ENCODE measurements at places on chromosomes 5 and 9.
A peak's percentile ranks its signal among the peaks of the same experiment; 100 is the strongest.

DNA sequence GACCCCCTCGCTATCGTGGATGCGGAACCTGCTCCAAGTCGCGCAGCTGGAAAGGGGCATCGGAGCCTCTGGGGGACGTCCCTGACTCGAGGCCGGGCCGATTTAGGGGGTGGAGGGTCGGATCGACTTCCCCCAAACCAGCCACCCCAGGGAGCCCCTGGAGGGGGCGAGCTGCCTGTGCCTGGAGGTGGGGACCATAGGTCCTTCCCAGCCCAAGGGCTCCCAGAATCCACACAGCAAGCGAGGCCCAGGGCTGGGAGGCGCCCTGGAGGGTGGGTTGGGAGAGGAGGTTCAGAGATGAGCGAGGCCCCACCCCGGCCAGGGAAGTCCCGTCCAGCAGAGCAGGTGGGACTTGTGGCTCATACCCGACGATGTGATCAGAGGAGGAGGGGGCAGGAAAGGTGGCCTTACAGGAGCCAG lies 147.6 kb downstream of the GAPVD1 start:
- DNase-seq: no peak

DNA sequence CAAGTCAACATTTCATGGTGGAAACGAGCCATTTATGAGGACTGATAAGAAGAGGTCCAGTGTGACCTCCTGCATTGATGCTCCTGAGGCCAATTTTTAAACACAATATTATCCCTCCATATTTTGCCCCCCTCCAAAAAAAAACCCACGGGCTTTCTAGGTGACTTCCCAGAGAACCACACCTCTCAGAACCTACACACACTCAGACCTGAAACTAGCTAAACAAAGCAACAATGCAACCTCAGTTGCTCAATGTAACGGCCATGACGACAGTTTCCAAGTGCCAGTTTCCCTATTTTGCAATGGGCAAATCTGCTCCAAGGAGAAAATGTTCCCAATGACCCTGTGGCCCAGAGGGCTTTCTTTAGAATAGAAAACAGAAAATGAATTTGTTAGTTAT lies 3.5 kb downstream of the NRG2 start:
- no peak for DNase-seq

- no peak for DNase-seq
Measured at GRCh38 chr5:90097082-90097477, 312.5 kb downstream of the CETN3 start.

- DNase-seq: no peak
Measured at GRCh38 chr9:75235632-75236031, 147.3 kb downstream of the OSTF1 start.

DNA sequence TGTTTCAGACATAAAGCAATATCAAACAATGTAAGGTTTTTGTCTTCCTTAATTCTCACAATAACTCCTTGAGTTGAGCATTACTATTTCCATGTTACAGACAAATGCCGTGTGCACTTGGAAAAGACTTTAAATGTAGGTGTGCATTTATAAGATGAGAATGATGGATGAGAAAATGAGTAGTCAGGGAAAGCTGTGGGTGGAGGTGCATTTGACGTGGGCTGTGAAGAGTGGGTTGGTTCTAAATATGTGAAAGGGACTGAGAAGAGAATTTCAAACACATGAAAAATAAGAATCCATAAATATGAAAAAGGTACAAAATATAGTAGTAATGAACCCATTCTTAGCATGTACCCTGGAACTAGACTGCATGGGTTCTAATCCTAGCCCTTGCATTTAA lies 171.6 kb upstream of the PPP2R2B start:
- DNase-seq: no peak

DNA sequence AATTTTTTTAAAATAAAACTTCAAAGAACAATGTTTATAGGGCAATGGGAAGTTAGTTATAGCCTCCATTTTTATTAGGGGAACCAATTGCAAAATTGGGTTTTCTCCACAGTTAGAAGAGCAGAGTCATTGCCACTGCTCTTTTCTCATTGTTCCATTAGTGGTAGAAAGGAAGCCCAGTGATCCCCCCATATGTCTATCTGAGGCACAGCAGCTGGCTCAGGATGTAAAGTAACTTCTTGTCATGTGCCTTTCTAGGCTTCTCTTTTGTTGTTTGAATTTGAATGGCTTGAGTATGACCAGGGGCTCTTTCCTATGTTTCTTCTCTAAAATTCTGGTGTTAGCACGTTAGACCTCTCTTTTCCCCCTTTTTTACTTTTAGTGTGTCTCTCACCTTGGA lies 61.2 kb downstream of the UBAP1 start:
- DNase-seq: no peak

- DNase-seq: peak; percentile 52
Measured at GRCh38 chr9:23375511-23375910, 450.5 kb downstream of the ELAVL2 start.

- DNase-seq: no peak
Measured at GRCh38 chr9:119509291-119509905, 140.2 kb upstream of the BRINP1 start.

DNA sequence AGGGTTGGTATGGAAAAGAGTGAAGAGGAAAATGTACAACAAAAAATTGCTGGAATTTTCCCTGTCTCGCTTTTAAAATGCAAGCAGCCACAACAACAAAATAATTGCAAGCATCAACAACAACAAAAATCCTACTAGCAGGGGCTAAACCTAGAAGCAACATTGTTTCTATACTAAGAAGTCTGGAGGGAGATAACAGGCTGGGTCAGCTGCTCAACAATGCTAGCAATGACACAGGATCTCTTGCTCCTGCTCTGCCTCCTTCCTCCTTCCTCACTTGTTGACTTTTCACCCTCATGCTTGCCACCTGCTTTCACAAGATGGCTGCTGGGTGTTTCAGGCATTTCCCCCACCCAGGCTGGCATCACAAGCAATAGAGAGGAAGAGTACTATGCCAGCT lies 7.6 kb upstream of the AOPEP start:
- DNase-seq: no peak

DNA sequence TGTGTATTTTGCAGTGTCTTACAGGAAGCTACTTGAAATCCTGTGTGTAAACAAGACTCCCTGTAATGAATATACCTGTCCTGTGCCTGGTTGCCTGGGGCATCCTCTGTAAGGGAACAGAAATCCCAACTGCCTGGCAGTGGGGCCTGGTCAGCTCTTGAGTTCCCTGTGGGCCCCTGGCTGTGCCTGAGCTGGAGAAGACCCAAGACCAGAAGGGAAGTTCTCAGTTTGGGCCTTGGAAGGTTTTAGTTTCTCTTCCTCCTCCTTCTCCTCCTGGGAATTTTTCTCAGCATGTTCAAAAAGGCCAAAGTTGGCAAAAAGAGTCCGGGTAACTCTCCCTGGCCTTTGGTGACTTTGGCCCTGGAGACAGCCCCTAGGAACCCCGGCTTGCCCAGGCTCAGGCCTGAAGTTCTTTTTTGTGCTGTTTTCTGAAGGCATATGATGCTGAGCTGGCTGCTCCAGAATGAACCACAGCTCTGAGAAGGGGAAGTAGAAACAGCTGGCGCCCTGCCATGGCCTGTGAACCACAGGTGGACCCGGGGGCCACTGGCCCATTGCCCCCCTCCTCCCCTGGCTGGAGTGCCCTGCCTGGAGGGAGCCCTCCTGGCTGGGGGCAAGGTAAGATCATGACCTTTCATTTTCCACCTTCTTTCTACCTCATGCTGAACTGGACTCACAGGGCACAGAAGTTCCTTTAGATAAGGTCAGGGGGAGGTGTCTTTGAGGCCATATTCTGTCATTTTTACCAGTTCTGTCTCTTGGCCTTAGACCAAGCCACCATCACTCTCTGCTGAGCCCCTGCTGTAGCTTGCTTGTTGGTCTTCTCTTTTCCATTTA lies 5.8 kb downstream of the TMEM268 start:
- no peak for DNase-seq

GRCh38 chr5:159878988-159879471 lies 37.3 kb upstream of the ADRA1B start:
- DNase-seq: peak; percentile 93

DNA sequence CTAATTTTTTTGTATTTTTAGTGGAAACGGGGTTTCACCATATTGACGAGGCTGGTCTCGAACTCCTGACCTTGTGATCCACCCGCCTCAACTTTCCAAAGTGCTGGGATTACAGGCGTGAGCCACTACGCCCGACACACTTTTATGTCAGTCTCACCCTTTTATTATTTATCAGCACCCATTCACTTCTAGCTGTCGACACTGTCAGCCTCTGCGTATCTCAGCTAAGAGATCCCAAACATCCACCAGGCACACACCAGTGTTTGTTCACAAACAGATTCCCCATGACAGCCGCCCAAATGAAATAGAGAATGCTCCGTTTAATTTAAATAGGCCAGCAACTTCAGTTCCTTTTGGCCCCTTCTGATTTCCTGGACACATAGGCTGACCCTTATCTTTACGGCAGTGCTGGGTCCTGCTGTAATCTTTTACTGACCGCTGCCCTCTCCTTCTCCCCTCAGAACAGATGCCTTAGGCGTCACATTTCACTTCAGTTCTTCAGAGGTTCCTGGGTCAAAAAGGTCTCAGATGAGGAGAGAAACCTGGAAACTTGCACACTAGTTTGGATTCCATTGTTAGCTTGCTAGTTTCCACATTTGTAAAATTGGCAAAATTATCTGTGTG lies 43.1 kb upstream of the CKMT2 start:
- DNase-seq: no peak

DNA sequence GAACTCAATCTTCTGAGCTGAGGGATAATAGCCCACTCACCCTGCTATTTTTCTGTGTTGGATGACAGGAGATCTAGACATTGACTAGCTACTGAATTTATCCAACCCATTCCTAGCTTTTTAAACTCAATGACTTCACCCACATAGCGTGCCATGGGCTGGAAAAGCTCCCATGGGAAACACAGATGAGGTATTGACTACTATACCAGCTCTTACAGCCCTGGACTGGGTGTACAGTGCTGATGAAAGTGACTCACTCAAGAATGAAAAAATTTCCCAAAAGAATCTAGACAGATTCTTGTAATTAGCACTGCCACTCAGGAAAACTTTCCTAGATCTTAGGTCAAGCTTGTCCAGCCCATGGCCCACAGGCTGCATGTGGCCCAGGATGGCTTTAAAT lies 72.7 kb upstream of the NREP start:
- peak; percentile 76 for DNase-seq

GRCh38 chr9:3660936-3661335 lies 135.1 kb upstream of the RFX3 start:
- no peak for DNase-seq

GRCh38 chr5:124952079-124952478 lies 205.6 kb upstream of the ZNF608 start:
- DNase-seq: no peak

DNA sequence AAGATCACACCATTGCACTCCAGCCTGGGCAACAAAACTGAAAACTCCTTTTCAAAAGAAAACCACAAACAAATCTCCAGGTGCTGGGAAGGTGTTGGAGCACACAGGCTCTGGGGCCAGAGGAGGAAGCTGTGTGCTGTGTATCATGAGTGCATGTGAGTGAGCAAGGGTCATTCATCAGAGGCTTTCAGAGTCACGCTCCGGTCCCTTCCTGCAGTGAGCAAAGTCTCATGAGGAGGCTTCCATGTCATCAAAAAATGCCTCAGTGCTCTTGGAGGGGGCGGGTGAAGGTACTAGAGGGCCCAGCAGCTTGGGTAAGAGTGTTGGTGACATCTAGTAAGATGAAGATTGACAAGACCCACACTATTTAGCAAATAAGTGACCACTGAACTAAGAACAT lies 48.3 kb upstream of the TESK1 start:
- no peak for DNase-seq

DNA sequence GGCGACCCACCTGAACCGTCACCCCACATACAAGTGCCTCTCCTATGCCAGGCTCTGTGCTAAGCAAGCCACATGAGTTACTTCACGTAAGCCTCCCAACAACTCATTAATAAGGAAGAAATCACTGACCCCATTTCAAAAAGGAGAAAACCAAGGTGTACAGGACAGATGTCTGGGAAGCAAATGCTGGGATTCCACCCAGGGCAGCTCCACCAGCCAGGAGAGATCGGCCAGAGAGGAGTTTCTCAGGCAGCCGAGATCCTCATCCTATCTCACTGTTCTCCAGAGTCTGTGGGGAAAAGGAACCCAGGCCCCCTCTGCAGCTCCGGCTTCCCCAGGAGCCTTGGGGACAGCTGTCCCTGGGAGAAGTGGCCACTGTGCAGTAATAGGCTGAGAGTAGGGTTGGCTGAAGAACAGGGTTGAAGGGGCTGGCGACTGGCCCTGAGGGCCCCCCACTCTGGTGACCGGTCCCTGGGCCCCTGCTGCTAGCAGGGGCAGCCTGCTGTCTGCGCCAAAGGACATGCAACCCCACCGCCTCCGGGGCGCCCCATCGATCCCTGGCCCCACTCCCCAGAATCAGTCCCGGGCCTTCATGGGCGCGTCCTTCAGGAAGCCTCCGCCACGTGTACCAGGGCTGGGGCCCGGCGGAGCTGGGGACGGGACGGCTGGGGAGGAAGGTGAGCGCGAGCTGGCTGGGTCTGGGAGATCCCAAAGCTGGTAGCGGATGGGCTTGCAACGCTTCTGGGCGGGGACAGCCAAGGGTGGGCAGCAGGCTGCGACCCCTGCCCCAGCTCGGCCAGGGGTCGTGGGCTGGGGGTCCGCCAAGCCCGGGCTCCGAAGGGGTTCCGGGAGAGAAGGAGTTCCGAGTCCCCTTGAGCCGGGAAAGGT lies 44.1 kb upstream of the STXBP1 start:
- no peak for DNase-seq

DNA sequence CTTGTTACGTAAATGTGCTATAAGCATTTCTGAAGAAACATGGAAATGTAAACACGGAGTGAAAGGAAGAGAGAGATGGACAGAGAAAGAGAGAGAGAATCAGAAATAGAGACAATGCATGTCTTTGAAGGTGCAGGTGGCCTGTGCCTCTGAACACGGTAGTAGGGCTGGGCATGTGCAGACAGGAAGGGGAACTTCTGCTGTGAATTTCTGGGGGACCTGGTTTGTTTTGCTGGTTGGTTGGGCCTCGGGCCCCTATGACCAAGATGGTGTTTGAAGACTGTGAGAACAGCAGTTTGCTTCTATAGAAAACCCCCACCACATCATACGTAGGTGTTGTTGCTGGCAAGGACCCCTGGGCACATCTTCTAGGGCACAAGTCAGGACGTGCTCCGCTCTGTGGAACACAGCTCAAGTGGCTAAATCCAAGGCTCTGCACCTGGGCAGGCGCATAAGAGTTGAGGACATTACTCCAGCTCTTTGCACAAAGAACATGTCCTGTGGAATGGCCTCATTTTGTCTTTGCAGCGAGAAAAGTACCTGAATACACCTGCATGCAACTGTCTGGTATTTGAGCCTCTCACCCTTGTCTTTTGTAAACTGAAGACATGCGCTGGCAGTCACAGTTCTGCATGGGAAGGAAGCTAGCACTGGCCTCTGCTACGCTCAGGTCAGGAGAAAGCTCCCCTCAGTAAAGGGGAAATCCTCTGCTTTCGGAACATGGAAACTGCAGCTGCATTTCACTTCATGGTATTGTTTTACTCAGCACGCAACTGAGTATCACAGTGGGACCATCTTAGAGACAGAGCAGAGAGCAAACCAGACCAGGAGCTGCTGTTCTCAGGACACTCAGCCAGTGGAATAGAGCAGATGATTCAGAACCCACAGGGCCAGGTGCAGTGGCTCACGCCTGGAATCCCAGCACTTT lies 2.7 kb downstream of the OR2V2 start:
- no peak for DNase-seq
